ENCODE measurements at places on chromosomes 3 and 15.

DNA sequence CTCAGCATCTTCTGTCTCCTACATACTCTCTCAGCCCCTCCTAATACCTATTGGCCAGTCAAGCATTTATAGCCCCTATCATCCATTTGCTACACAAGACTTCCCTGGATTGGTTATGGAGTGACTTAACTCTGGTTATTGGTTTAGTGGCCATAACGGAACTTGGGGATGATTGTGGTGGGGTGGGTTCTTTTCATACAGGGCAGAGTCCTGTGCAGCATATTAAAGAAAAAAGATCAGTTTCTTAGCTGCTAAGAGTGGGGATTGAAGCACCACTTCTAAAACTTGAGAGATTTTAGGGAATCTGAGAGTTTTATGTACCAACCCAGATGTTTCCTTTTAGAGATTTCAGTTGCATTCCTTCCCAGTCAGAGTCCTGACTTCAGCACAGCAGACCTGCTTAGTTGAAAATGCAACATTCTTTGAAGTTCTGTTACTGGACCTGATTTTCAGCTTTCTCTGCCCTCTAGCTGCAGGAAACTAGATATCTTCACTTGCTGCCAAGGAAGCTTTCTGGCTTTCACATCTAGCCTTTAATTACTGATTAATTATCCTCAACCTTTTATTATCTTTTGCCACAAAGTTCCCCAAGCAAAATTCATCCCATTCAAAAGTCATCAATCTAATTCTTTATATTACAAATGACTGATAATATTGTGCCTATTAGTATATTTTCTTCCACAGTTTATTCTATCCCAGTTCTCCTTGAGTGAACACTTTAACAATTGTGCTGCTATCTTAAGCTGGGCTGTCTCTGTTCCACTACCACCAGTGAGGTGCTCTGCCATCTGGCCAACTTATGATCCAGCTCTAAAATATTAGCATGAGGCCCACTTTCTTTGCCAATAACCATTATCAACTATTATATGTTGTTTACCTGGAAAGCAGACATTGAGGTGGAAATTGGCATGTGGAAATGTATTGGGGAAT is 906.0 kb upstream of the ALCAM start:
- DNase-seq, result no peak

DNA sequence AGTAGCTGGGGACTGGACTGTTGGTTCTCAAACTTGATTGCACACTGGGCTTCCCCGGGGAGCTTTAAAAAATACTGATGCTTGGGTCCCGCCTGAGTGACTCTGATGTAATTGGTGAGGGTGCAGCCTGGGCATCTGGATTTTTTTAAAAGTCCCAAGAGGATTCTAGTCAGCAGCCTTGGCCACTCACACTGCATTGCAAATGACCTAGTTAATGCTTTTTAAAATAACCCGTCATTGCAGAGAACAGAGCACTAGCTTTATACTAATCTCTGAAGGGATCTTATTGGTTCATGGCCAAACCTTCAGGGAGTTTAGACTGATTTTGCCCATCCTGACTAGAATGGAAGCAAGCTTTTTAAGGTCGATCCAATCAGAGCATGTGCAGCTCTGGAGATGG is 310.6 kb upstream of the PROK2 start:
- DNase-seq, result no peak

- no peak for DNase-seq
These were observed 2.9 kb downstream of the NCEH1 start for GRCh38 chr3:172707967-172708366.

GRCh38 chr3:20145874-20146273 is 40.1 kb downstream of the SGO1 start:
- DNase-seq, result no peak

- DNase-seq, result no peak
These were observed 631 bp upstream of the CNBP start for GRCh38 chr3:129184396-129184657.

DNA sequence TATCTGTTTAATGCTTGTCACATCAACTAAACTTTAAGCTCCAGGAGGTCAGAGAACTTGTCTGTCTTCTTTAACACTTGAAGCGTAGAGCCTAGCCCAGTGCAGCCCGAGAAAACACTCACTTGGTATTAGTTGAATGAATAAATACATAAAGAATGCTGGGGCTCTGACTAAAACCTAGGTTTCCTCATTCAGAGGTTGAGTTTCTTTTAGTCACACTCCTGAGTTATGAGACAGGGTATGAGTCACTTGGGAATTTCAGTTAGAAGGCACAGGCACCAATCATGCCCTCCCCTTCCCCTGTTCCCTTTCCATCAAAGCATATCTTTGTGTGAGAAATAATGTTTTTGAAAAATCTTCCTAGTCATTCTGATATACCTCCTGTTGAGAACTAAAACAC is 589.8 kb upstream of the DPPA4 start:
- DNase-seq, result no peak
